ENCODE measurements at places on chromosomes 13 and 19.
A peak's percentile ranks its signal among the peaks of the same experiment; 100 is the strongest.

DNA sequence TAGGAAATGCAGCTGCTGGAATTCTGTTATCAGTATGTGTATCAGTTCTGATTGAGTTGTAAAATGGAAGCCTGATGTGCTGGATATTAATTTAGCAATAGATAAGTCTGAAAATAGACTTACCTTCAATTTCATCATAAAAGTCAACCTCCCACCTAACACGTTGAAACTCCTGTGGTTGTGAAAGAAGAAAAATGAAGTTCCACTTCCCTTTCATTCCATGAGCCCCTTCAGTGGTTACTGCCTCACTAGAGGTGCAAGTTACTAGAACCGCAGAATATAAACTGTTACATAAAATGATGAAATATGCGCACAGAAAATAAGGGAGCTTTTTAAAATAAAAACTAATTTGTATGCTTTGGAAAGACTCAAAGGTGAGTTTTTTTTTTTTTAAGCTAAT lies 249.2 kb downstream of the SHISA2 start:
- DNase-seq: no peak

DNA sequence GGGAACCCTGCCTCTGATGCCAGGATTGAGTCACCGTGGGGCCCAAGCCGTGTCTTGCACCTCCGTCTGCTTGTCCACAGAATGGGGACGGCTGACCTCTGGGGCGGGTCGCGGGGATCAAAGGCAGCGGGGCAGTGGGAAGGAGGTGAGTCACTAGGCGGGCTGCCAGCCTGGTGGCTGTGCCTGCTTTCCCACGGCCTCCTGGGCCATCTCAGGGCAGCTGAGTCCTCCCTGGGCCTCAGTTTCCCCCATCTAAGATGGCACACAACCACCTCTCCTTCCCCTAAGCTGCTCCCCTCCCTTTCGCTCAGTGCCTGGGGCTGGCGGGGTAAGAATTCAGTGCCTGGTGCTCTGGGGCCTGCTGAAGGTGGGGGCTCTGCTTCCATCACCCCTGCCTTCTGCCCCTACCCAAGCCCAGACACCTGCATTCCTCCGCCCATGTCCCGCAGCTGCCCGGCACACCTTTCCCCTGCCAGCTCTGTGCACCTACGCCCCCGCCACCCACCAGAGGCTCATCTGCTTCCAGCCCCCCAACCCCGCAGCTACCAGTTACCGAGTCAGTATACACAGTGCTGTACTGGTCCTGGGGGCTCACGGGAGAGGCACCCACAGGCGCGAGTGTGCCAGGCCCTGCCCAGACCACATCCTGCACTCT lies 3.5 kb downstream of the MKNK2 start:
- DNase-seq: no peak

- DNase-seq: no peak
Measured at GRCh38 chr19:35225951-35226350, 2.6 kb downstream of the FAM187B start.

DNA sequence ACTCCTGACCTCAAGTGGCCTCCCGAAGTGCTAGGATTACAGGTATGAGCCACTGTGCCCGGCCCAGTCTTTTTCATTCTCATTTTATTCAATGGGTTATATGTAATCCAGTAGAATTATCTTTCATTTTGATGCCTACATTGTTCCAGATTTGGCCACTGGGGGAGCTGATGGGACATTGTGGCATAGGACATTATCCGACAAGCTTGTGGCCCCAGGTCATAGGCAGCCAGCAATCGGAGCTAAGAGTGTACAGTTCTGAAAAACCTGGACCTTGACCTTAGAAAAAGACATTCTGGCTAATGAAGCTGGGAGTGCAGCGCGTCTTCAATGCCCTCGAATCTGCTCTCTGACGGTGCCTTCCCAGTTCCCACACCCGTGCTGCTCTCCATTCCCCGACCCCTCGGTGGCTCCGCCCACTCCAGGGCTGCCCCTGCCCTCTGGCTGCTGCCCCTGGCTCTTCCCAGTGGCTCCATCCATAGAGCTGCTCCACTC lies 108.7 kb downstream of the TEX29 start:
- peak; percentile 24 for DNase-seq

GRCh38 chr19:49333418-49333805 lies 1.8 kb upstream of the CD37 start:
- no peak for DNase-seq
